ENCODE measurements at places on chromosomes 5 and 9.

DNA sequence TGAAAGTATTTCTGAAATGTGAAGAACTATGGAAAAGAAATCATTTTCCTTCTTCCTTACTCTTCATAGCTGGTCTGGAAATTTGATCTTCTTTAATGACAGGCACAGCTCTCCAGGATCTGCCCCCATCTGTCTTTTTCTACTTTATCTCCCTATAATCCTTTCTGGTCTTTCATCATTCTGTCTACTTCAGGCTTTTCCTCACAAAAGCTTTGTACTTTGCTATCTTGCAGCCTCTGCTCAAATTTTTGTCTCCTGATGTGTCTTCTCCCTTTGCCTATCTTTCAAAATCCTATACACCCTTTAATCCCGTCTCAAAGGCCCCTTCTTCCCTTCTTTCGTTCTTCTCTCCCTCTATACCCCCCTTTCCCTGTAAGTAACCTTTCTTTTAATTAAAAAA lies 114.9 kb upstream of the ATP10B start:
- no peak for DNase-seq

GRCh38 chr5:100800562-100800961 lies 102.5 kb downstream of the ST8SIA4 start:
- no peak for DNase-seq

DNA sequence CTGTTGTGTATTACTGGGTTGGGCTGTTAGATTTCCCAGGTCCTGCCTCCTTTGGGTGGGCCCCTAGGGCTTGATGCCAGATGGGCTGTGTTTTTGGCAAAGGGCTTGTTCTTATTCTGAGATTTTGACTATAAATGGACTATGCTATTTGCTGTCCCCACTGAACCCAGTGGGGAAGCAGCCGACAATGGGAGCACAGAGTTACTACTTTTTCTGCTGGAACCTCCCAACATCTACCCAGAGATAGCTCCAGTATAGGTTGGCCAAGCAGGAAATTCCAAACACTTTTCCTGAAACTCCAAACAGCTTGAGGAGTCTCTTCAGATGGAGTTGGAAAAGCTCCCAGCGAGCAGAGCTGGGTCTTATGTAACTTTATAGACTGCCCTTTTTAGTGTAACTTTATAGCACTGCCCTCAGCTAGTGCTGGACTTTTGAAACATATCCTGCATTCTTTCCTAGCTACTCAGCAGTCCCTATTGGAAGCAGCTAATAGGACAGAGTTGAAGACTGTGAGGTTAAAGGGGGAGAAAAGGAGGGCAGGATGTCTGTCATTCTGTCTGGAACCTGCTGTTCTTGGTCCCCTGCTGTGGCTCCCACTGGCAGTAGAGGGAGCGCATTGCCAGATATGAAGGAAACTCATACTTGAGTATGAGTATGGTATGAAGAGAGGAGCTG lies 21.0 kb downstream of the RUSC2 start:
- DNase-seq: no peak

DNA sequence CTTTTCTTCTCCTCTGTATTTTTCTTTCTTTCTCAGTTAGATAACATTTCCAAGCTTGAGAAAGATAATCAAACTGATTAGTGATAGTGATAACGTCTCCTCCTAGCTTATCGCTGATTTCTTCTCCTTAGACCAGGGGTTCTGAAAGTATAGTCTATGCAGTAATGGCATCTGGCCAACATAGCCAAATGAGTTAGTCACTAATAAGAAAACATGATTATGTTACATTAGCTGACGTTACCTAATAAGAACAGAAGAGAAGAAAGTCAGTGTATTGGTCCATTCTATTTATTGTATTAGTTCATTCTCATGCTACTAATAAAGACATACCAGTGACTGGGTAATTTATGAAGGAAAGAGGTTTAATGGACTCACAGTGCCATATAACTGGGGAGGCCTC lies 111.2 kb downstream of the STRBP start:
- no peak for DNase-seq

GRCh38 chr5:174699131-174699530 lies 25.3 kb upstream of the MSX2 start:
- DNase-seq: no peak

GRCh38 chr5:76082772-76083554 lies at the start of gene SV2C:
Gene SV2C, plus strand, starts transcription at chr5:76083383. Its CDS starts 48,368 bp downstream, at chr5:76131751.
- DNase-seq: peak; percentile 37

- DNase-seq: no peak
Observed at GRCh38 chr9:35537913-35538312, 48.0 kb downstream of the RUSC2 start.

GRCh38 chr5:77015938-77016569 lies 14.2 kb upstream of the AGGF1 start:
- no peak for DNase-seq

All from NCI-H1105 (cell line).